ENCODE measurements at places on chromosomes 7 and 10.

DNA sequence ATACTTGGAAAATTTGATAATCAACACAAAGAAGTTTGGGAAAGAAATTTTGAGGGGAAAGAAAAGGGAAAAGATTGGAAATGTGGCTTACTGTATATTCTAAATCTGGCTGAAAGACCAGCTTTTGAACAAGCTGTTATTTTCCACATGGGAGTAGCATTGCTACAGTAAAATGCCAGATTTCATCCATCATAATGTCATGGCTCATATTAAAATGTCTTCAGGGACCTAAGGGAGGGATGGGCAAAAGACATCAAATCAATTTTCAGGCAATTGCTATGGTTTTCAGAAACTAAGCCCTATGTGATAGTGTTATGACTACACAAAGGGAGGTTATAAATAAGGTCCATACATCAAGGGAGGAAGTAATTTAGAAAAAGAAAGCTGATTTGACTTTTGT lies 1116.9 kb upstream of the CELF2 start:
- DNase-seq = no peak

DNA sequence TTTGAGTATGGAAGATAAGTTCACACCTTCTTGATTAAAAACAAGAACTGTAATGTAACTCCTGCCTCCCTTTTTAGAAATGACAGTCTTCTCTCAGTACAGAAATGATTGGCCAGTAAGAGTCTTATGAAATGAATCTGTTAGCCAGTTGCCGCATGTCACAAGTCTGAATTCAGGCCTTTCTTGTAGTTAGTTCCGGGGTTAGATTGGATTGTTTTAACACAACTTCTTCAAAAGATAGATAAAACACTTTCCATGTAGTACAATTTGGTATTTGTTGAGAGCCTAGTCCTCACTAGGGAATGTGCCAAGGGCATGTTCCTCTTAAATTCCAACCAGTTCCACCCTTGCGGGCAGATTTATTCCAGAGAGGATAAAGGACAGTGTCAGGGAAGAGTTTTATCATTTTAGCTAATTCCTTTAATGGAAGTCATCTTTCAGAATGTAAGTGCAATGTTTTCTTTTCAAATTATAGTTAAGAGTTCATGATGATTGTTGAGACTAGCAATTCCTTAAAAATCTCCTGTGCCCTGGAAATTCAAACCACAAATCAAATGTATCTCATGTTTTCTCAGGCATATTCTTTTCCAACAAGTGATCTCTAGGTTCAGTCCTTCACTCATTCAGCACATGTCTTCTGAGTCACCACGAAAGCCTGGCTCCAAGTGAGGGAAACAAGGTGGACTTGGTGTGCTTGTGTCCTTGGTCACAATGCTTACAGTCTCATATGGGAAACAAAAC lies 4.1 kb downstream of the FHIP2A start:
- DNase-seq = no peak

DNA sequence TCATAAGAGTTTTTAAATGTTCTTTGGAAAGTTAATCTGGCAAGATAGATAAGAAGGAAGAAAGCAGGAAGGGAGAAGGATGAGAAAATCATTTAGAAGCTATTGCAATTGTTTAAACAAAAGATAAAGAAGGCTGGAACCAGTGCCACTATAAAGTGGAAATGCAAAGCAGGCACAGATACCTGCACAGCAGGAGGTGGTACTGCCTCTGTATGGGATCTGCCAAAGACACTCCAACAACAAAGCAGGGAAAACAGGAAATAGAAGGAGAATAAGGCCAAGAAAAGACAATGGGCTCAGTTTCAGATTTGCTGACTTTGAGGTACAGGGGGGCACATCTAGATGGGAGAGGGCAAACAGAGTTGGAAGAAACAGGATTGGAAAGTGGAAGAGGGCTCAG lies 138.6 kb downstream of the PPP1R17 start:
- no peak for DNase-seq

DNA sequence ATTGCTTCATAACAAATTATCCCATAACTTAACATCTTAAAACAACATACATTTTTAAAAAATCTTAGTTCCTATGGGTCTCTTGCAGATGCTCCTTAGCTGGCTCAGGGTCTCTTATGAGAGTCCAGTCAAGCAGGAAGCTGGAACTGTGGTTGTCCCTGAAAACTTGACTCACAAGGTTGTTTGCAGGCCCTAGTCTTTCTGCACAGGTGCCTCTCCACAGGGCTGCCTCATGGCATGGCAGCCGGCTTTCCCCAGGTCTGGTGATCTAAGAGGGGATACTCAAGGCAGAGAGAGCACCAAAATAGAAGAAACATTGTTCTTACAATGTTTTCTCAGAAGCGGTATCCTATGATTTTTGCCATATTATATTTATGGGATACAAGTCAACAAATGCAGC lies 127.1 kb downstream of the CDK14 start:
- no peak for DNase-seq
